ENCODE measurements at places on chromosomes 1 and 21. TPM values are rescaled to one million over a fixed set of nuclear protein-coding genes. Genes with fewer than 3 reads are reported as not detected.

Gene DISC1
- total RNA-seq = 2.6 TPM

Gene CYP4A22
- not detected for total RNA-seq

Gene TFF1
- total RNA-seq = not detected

GRCh38 chr1:58874757-58875755 lies 91.2 kb upstream of the JUN start:
- no peaks in the 10 kb centered on the region for H3K27me3 ChIP-seq
- H3K36me3 ChIP-seq = no peaks in the 10 kb centered on the region
- peaks cover 31% of the 10 kb centered on the region for H3K4me1 ChIP-seq
- peak overlapping the region; percentile 55 for H3K27ac ChIP-seq
- peak; percentile 66 for DNase-seq

DNA sequence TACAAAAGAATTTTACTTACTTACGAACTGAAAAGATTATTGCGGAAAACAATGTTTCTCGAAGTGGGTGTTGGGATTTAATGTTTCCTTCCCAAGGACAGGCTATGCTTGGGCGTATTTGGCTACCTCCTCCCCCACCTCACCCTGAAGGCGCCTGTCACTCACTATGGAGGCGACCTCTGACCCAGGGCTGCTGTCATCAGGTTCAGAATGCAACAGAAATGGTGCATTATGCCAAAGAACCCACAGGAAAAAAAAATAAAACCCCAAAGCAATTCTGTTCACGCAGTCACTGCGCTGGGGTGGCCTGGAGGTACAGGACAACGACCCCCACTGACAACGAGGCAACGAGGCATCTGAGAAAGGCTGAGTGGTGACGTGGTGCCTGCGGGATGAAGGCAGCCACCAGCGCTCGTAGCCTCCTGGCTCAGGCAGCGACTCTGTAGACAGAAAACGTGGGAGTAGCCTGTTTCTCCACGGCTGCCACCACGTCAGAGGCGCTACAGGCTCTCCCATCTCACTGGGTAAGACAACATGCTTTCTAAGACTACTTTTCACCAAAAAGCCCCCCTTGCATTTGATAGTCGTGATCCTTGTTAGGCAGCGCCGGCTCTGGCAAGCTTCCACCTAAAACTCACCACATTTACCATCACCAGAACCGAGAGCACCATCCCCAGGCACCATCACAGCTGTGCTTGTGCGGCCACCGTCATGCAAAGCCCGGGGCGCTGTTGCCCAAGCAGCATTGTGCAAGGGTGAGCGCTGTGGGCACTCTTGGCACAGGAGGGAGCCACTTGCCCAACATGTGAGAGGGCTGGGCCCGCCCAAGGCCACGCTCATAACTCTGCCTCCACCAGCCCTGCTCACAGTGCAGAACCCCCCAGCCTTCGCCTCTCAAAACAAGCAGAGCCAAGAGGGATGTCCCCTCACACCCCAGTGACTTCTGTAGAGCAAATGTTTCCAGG lies 14.3 kb downstream of the NADK start:
- no peak overlapping the region for H3K4me3 ChIP-seq
- H3K36me3 ChIP-seq = peaks cover 71% of the 10 kb centered on the region
- H3K27ac ChIP-seq = no peak overlapping the region
- H3K27me3 ChIP-seq = no peaks in the 10 kb centered on the region

DNA sequence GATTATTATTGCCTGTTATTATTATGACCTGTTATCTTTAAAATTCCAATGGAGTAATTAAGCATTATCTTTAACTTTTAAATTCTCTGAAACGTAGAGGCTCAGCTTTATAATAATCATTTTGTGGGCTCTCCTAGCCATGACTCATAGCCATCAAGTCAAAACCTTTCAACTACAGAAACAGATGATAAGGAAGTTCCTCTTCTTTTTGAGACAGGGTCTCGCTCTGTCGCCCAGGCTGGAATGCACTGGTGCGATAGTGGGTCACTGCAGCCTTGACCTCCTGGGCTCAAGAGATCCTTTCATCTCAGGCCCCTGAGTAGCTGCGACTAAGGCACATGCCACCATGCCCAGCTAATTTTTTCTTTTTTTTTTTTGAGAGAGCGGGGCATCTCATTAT lies 43.5 kb downstream of the CHML start:
- no peak for DNase-seq
- no peaks in the 10 kb centered on the region for H3K4me1 ChIP-seq
- H3K36me3 ChIP-seq = no peaks in the 10 kb centered on the region
- no peak overlapping the region for H3K4me3 ChIP-seq

- H3K27ac ChIP-seq = no peak overlapping the region
- H3K4me1 ChIP-seq = no peaks in the 10 kb centered on the region
- H3K36me3 ChIP-seq = no peaks in the 10 kb centered on the region
- H3K27me3 ChIP-seq = no peaks in the 10 kb centered on the region
- no peak overlapping the region for H3K4me3 ChIP-seq
These were observed 9.5 kb upstream of the GOLT1A start for GRCh38 chr1:204223129-204223860.

- H3K4me1 ChIP-seq = peaks cover 10% of the 10 kb centered on the region
- no peaks in the 10 kb centered on the region for H3K27me3 ChIP-seq
- H3K36me3 ChIP-seq = no peaks in the 10 kb centered on the region
- no peak overlapping the region for H3K4me3 ChIP-seq
These were observed 21.2 kb upstream of the ADAR start for GRCh38 chr1:154629061-154629674.

DNA sequence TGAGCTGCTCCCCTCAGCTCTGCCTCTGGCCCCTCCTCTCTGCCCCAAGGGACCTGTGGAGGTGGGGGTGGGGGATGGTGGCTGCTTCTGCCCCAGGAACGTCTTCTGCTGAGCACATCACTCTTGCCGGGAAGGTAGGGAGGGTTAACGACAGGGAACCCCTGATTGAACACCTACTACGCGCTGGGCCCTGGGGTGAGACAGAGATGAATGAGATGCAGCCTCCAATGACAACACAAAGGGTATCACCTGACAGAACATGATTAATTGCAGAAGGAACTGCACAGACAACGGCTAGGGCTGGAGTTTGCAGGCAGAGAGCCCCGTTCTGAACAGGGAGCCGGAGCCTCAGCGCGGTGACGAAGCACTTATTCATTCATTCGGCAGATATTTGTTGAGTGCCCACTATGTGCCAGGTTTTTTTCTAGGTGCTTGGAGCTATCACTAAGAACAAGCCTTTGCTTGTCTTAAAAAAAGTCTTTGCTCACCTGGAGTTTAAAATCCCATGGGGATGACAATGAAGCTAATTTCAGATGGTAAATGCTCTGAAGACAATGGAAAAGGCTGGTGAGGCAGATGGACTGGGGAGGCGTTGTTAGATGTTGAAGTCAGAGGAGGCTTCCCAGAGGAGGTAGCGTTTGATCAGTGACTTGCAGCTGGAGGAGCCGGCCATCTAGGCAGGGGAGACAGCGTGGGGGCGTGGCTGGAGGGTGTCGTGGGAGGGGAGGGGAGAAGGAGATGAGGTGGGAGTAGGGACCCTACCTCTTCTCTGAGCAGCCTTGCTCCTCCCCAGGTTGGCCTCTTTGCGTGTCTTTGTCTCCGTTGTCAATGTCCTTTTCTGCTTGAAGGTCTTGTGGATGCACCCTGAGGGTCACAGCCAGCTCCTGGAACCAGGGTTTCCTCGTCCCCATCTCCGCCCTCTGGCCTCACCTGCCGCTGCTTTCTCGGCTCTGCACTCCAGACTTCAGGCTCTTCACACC lies 103.1 kb upstream of the CSF3R start:
- H3K4me3 ChIP-seq = no peak overlapping the region
- no peaks in the 10 kb centered on the region for H3K36me3 ChIP-seq
- H3K4me1 ChIP-seq = no peaks in the 10 kb centered on the region
- peaks cover 73% of the 10 kb centered on the region for H3K27me3 ChIP-seq
- no peak for DNase-seq

DNA sequence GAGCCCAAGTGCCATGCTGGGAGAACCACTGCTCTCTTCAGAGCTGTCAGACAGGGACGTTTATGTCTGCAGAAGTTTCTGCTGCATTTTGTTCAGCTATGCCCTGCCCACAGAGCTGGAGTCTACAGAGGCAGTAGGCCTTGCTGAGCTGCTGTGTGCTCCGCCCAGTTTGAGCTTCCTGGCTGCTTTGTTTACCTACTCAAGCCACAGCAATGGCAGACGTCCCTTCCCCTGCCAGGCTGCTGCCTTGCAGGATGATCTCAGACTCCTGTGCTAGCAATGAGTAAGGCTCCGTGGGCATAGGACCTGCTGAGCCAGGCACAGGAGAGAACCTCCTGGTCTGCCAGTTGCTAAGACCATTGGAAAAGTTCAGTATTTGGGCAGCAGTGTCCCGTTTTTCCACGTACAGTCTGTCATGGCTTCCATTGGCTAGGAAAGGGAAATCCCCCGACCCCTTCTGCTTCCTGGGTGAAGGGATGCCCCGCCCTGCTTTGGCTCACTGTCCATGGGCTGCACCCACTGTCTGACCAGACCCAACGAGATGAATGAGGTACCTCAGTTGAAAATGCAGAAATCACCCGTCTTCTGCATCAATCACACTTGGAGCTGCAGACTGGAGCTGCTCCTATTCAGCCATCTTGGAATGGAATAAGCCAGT lies 31.9 kb downstream of the CYP4B1 start:
- no peaks in the 10 kb centered on the region for H3K27me3 ChIP-seq
- H3K27ac ChIP-seq = no peak overlapping the region
- no peak for DNase-seq
- H3K36me3 ChIP-seq = no peaks in the 10 kb centered on the region
- no peaks in the 10 kb centered on the region for H3K4me1 ChIP-seq

GRCh38 chr21:20997636-20998455 lies at the start of gene NCAM2:
Gene NCAM2 (plus strand): TSS chr21:20998409.
- no peaks in the 10 kb centered on the region for H3K4me1 ChIP-seq
- H3K36me3 ChIP-seq = no peaks in the 10 kb centered on the region
- DNase-seq = peak; percentile 72

GRCh38 chr1:232899839-232900238 lies 50.6 kb upstream of the NTPCR start:
- H3K4me3 ChIP-seq = no peak overlapping the region
- peaks cover 28% of the 10 kb centered on the region for H3K4me1 ChIP-seq
- H3K27ac ChIP-seq = peak overlapping the region; percentile 76
- no peaks in the 10 kb centered on the region for H3K36me3 ChIP-seq
- no peaks in the 10 kb centered on the region for H3K27me3 ChIP-seq

- H3K36me3 ChIP-seq = no peaks in the 10 kb centered on the region
- no peaks in the 10 kb centered on the region for H3K4me1 ChIP-seq
- H3K27me3 ChIP-seq = no peaks in the 10 kb centered on the region
- H3K27ac ChIP-seq = no peak overlapping the region
- DNase-seq = no peak
These were observed 243.1 kb downstream of the S1PR1 start for GRCh38 chr1:101479945-101480344.

DNA sequence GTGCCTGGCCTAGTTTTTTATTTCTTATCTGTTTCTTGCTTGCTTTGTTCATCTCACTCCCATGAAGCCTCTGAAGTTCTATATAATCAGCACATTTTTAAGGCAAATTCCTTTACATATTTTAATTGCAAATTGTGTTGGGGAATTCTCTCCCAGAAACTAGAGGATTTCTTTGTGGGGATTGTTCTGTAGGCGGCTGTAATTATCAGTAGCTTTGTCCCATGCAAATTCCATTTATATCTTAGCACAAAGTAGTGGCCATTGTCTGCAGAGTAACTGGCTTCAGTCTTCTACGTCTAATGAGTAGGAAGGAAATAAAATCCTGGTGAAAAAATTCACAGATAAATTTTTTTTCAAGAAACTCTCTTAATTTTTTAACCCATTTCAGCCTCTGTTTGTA lies 35.7 kb downstream of the CLEC20A start:
- no peaks in the 10 kb centered on the region for H3K4me1 ChIP-seq
- peaks cover 4% of the 10 kb centered on the region for H3K36me3 ChIP-seq
- no peaks in the 10 kb centered on the region for H3K27me3 ChIP-seq
- no peak for DNase-seq

DNA sequence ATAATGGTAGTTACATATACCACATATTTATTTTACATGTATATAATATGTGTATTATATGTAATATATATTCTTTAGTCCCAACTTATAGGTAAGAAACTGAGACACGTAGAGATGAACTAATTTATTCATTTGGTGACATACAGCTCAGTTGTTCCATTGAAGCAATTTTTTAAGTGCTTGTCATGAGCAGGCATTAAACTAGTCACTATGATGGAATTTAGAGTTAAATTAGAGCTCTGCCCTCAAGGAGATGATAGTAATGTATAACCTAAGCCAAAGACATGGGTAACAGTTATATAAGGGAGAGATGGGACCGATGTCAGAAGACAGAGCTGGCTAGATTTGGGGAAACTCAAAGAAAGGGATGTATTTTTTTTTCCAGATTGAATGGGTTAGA lies 83.0 kb downstream of the ST6GALNAC5 start:
- H3K27me3 ChIP-seq = no peaks in the 10 kb centered on the region
- H3K27ac ChIP-seq = no peak overlapping the region
- no peaks in the 10 kb centered on the region for H3K36me3 ChIP-seq
- H3K4me3 ChIP-seq = no peak overlapping the region
- DNase-seq = no peak
- H3K4me1 ChIP-seq = no peaks in the 10 kb centered on the region

DNA sequence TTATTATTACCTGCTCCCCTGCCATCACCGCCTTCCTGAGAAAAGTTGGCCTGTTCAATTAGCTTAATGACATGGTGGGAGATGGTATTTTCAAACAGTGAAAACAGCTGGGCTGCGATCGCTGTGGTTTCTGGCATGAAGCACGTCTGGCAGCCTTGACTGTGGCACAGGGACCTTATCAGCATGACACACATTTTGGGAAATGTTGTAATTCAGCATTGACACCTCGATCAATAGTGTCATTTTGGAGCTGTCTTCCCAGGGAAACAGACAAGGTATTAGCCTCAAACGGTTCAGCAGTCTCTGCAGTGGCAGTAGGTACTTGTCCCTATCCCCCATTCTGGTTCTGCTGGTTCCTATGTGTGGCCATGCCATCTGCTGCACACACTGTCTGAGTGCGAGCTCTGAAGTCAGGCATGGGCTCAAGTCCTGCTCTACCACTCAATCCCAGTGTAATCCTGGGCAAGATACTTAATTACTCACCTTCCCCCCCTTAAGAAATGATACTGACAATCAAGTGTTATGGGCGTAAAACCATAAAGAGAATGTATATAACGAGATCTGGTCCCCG lies 154.5 kb upstream of the KCND3 start:
- no peak overlapping the region for H3K27ac ChIP-seq
- no peaks in the 10 kb centered on the region for H3K27me3 ChIP-seq

DNA sequence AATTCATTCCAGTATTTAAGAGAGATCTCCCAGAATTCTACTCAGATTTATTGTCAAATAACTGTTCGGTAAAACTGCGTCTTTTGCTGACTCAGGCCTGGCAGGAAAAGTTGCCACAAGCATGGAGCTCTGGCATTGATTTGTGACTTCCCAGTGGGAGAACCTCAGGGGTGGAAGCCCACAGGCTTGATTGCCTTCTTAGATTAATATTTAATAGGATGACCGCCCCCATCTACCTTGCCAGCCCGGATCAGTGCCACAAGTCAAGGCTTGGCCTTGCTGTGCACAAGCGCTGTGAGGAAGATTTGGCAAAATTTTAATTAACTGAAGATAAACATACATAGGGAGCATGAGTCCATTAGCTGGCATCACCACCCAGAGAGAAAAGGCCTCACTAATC lies 93.5 kb downstream of the LRIG2 start:
- no peak for DNase-seq
- H3K4me1 ChIP-seq = no peaks in the 10 kb centered on the region
- no peaks in the 10 kb centered on the region for H3K27me3 ChIP-seq

Measured in psoas muscle (tissue), 8 donors.